Muscle of leg (tissue), 16 donors: ENCODE measurements at places on chromosomes 16 and 17. TPM values are rescaled to one million over a fixed set of nuclear protein-coding genes. Genes with fewer than 3 reads are reported as not detected.

The KRTAP2-1 gene
- total RNA-seq: not detected

The PRR35 gene
- 0.13 TPM for total RNA-seq

The MMP28 gene
- 3.5 TPM for total RNA-seq

The KRTAP4-1 gene
- not detected for total RNA-seq

The RDM1 gene
- total RNA-seq: 0.58 TPM

The PIGQ gene
- 12.2 TPM for total RNA-seq

The TBC1D3E gene
- not detected for total RNA-seq

The SMG6 gene
- 16.1 TPM for total RNA-seq

The FNDC8 gene
- not detected for total RNA-seq

The SLC16A6 gene
- 0.27 TPM for total RNA-seq

The TMEM92 gene
- total RNA-seq: 0.35 TPM

The HSPB9 gene
- total RNA-seq: 0.13 TPM

The ATP2C2 gene
- total RNA-seq: 0.13 TPM

The EME1 gene
- total RNA-seq: 4.3 TPM

The DPEP2 gene
- total RNA-seq: 0.75 TPM

The GFAP gene
- total RNA-seq: 0.35 TPM

GRCh38 chr17:32915245-32915644 lies 12.7 kb upstream of the TMEM98 start:
- no peak for DNase-seq

- DNase-seq: peak; percentile 50
Measured at GRCh38 chr16:75787440-75787839, 61.1 kb upstream of the CPHXL start.

DNA sequence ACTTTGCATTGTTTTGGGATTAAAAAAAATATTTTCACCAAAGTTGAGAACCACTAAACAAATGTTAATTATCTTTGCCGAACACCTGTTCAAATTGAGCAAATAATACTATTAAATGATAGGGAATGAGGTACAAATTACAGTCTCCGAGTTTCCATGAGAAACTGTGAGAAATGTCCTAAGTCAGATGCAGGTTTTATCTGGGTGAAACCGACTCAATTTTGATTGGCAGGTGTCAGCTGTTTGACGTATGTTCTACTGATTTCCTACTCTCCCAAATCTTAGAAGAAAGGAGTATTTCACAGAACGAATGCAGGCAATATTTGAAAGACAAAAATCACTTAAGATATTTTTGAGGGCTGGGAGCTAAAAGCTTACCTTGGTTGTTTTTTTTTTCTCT lies 622.0 kb upstream of the GOT2 start:
- no peak for DNase-seq

DNA sequence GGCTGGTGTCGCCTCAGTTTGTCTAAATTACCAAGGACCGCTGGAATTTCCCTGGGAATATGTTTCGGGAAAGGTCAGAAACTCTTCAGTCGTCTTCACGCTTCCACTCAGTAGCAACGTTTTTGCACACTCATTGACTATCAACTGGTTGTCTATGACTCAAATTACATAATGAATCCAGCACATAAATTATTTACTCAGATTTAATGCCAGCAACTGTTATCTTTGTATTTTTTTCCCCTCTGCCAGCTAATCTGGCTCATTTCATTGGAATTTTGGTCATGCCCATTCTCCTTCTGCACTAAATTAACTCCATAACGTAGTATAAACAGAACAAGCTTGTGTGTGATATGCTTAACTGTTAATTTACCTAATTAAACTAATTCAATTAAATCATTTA lies 372.7 kb upstream of the ZFHX3 start:
- no peak for DNase-seq

- DNase-seq: peak; percentile 62
Measured at GRCh38 chr17:13888056-13888609, 181.2 kb upstream of the COX10 start.

GRCh38 chr17:49180303-49180702 lies 30.1 kb downstream of the GNGT2 start:
- peak; percentile 54 for DNase-seq

- DNase-seq: no peak
Measured at GRCh38 chr16:12336141-12336540, 359.6 kb downstream of the SNX29 start.

- no peak for DNase-seq
Measured at GRCh38 chr16:68269793-68270192, 5.5 kb downstream of the SLC7A6 start.

DNA sequence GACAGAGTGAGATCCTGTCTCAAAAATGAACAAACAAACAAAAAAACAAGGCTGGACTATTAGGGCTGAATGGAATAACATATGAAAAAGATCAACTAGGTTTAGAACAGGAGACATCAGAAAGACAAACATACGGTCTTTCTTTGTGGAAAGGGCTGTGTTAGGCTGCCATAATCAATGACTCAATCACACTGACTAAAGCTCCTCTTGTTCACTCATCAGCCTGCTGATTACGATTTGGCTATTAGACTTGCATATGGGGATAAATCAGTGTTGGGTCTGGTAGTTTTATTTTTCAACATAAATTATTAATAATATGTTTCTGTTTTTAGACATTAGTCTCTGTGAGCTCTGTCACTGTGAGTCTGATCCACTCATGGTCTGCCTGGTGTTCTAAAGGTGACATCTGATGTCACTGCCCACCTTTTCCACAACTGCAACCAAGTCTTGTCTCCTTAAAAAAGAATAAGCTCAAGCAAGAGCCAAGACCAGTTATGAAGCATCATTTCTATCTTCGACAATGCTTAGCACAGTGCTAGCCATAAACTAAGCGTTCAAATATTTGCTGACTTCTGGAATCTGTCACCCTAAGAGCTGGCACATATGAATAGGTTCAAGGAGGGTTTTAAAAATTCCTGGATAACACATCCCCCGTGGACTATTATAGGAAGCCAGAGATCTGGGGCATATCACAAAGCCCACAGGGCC lies 10.2 kb downstream of the CFAP20 start:
- DNase-seq: no peak

GRCh38 chr17:2904135-2904534 lies 107.9 kb downstream of the RAP1GAP2 start:
- DNase-seq: peak; percentile 83

GRCh38 chr17:76772842-76773525 lies 35.1 kb downstream of the MFSD11 start:
- peak; percentile 36 for DNase-seq

DNA sequence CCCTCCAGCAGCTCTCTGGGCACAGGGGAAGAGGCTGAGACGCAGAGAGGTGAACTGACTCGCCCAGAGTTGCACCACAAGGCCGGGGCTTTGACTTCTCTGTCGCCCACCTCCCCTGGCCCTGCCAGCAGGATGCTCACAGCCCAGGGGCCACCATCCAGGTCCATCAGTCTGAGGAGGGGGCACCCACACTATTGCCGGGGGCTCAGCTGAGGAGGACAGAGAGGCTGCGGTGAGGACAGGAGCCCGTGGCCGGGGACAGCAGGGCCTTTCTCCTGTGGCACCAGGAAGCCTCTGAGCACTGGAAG lies 32.6 kb downstream of the KDM8 start:
- DNase-seq: no peak

GRCh38 chr17:79002796-79003593 lies 6.6 kb downstream of the CANT1 start:
- no peak for DNase-seq

GRCh38 chr17:70493277-70493874 lies 324.0 kb downstream of the KCNJ2 start:
- DNase-seq: no peak

- DNase-seq: no peak
Measured at GRCh38 chr16:7765079-7765550, 432.5 kb downstream of the RBFOX1 start.

DNA sequence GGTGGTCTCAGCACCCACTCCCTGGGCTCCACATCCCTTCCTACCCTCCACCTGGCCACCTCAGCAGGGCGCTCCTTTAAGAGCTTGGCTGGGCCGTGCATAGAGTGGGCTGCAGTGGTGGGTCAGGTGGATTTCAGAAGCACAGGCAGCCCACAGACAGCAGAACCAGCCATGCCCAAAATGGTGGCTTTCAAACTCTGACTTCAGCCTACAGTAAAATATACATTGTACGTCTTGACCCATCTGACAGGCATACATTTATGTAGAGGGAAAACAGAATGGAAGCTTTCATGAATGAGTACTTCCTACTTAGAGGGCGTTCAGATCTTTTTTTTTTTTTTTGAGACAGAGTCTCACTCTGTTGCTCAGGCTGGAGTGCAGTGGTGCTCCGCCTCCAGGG lies 26.0 kb upstream of the LASP1NB start:
- DNase-seq: no peak

DNA sequence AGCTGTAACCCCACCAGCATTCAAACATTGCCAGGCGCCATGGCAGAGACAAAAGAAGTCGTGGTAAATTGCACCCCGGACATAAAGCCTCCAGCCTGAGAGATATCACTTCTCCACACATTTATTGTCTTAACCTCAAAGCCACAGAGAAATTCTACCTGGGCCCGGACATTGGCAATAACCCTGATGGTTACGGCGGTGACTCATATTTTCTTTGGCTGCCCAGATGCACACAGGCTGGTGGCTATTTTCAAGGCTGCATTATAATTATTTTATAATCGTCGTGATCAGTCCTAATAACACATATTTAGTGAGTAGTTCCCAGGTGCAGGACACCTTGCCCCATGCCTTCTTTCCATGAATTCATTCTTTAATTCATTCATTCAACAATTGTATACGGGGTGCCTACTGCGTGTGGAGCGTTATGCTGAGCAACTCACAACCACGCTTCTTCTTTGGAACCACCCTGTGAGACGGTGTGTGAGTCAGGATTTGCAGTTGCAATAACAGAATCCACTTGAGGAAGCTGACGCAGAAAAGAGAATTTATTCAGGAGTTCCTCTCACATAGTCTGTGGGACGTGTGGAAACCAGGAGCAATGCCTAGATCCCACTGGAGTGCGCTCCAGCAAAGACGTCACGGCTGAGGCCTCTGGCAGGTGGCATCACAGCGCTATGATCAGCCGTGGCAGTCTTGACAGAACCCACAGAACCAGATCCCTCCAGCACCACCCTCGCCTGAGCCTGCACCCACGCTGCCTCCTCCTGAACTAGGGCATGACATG lies 245.7 kb downstream of the FOXL1 start:
- DNase-seq: no peak

- peak; percentile 20 for DNase-seq
Measured at GRCh38 chr16:24810951-24811843, 34.6 kb upstream of the SLC5A11 start.

DNA sequence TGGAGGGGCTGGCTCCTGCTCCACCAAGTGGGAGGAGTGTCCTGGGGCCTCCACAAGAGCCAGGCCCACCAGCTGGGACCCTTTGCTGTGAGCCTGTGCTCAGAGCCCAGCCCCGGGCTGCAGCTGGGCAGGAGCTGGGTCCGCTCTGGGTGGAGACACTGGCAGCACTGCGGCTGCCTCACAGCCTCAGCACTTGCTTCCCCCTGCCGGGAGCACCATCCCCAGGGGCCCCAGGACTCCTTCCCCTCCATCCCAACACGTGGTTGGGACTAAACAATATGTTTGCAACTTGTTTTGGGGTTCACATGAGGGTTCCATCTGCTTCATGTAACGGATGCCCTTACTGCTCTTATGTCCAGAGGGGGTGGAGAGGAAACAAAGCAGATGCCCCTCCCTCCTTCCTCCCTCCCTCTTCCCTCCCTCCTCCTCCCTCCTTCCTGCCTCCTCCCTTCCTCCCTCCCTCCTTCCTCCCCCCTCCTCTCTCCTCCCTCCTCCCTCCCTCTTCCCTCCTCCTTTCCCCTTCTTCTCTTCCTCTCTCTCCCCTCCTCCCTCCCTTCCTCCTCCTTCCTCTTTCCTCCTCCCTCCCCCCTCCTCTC lies 16.3 kb upstream of the CBFA2T3 start:
- DNase-seq: no peak

- DNase-seq: no peak
Measured at GRCh38 chr17:17559164-17559563, 32.3 kb downstream of the PEMT start.

GRCh38 chr16:6605490-6605889 lies 727.2 kb upstream of the RBFOX1 start:
- DNase-seq: no peak

DNA sequence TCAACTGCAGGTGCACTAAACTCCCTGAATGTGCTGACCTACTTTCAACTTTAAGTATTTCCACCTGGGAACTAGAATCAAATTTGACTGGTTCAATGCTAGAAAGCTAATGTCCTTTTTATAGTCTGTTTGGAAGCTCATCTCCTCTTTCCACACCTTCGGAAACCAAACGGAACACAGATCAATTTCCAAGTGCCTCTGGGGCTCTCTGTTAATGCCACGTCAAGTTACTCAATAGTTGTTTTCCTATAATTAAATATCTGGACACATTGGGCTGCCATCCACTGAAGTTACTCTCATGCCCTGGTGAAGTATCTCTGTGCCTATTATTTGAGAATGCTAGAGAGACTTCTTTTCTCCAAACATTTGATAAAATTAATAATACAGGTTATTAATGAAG lies 29.7 kb downstream of the ABAT start:
- DNase-seq: no peak

DNA sequence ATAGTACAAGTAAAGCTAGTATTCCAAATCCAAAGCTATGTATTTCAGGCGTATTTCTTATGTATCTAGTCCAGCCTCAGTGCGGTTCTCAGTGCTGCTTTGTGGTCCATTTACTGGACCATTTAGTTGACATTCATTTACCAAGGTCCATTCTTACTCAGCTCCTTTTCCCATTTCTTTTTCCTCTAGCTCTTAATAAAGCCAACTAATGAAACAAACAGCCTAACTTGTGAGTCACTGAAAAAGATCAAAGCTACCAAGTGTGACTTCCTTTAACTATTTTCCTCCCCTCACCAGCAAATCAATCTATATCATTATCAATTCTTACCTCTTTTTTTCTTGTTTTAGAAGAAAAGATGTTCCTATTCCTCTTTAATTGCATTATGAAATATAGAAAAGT lies 64.0 kb downstream of the CYB561 start:
- no peak for DNase-seq

DNA sequence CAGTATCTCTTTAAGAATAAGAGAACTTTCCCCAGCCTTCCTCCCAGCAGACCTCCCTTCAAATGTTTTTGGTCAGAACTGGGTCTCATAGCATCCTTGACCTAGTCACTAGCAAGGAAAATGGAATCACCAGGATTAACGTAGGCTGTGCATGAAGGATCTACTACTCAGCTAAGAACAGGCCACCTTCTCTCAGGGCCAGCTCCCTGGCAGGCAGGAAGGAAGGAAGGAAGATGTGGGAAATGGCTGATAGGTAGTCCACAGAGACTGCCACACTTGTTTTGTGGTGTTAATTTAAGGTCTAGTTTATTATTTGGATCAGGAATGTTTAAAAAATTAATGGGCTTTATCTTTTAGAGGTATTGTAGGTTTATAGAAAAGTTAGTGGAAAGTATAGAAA lies 136.4 kb downstream of the SPECC1 start:
- no peak for DNase-seq
